ENCODE measurements at places on chromosomes 7 and 10.

- DNase-seq: no peak
These were observed 720.2 kb downstream of the AUTS2 start for GRCh38 chr7:70318511-70318910.

DNA sequence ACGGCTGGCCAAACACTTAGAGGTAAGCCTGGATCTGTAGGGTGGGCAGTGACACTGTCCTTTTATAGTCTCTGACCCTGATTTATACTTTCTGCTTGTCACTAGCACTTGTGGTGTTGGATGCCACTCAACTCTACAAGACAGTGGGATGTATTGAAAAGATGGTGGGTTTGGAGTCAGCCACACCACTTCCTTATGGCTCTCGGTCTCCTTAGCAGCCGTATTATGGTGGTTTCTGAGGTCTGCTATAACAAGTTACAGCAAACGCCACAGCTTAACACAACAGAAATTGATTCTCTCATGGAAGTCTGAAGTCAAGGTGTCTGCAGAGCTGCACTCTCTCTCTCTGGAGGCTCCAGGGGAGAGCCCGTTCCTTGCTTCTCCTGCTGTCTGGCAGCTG is 14.7 kb downstream of the ITIH2 start:
- DNase-seq: no peak

DNA sequence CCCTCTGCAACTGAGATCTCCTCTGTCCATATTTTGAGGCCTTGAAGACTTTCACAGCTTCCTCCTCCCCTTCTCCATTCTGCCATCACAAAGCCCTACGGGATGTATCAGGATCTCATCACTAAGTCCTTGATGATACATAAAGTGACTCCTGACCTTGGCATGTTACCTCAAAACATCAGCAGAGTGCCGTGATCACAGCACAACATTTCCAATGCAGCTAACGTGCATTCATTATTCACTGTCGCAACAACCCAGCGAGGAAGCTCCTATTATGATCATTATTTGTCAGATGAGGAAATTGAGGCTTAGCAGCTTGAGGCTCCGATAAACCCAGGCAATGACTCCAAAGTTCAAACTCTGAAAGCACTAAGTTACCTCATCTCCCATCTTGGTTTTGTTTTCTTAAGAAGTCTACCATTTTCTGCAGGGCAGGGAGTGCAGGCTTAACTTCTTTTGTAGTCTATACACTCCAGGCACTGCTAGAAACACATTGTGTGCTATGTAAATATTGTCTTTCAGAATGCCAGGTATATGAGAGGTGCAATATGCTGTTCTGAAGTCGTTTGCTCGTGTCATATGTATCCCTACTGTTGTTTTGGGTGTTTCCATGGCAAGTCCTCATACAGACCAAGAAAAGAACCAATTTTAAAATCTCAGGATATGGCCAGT is 80.6 kb upstream of the C1QL3 start:
- no peak for DNase-seq

GRCh38 chr10:88205842-88206446 is 342.5 kb downstream of the PTEN start:
- no peak for DNase-seq

DNA sequence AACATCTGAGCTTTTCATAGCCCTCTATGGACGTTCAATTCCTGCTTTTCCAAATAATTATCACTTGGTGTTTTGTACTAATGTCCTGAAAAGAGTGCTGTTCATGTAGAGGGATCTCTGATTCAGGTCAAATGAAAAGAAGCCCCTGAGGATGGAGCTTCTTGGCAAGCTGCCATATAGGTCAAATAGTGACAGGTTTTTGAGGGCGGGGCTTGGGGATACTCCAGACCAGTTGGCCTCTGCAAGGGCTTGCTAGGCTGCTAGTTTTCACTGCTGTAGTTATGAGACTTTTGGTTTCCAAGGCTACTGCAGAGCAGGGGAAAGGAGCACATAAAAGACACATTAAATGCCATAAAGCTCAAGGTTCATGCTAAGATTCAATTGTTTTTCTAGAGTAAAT is 257.2 kb upstream of the CACNA2D1 start:
- no peak for DNase-seq

DNA sequence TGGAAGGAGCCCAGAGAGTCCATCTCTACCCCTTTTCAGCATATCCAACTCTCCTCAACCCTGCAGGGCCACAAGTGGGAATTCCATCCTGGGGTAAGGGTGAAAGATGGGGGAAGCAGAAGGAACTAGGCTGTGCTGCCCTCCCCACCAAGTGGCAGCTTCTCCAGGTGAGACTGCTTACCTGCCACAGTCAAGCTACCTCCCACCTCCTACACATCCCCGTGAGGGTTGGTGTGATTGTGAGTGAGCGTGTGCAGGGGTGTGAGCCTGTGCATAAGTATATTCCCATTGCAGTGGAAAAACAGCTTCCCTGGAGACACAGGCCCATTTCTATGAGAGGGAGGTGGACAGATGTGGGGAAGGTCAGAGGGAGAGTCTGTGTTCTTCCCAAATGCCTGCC is 376.6 kb downstream of the PLXNA4 start:
- DNase-seq: no peak

DNA sequence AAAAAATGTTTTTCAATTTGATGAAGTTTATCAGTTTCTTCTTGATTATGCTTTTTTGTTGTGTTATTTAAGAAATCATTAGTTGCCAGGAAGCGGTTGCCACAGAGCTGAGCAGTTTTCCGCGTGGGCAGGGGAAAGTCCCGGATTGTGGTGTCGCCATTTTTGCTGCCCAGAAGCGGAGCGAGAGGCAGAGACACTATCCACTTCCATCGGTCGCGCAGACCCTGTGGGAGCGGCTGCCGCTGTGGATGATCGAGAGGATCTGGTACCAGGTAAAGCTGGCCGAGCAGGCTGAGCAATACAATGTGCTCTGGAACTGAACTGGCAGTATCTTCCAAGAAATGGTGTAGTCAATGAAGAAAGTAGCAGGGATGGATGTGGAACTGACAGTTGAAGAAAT is 119.8 kb downstream of the ZNF736 start:
- no peak for DNase-seq

DNA sequence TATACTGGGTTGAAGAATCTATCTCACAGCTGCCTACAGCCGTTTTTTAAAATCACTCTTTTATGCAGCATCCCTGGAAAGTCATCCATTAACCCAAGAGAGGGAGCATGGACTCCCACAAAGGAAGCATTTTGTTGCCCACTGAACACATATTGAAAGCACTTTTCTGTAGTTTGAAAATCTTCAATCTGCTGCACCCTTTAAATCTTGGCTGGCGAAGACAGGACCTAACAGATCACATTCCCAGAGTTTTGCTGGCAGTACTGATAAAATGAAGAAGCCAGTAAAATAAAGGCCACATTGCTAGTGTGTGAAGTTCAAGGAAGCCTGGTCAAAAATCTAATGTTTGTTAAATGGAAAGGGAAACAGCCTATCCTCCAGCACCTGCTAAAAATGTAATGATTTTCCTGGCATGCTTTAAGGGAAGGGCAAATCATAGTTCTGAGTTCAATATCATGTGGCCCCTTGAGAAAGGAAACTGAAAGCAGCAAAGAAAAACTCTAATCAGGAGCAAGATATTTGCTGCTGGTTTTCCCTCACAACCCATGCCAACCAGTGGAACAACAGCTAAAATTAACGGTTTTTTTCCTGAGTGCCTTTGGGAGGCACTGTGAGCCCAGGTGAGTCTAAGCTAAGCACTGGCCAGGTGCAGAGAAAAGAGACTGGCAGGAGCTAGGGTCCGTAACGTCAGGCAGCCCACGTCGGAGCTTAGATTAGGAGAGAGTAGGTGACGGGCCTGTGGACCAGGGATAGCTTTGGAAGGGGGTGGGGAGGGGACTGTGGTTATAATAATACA is 97.9 kb upstream of the PALS2 start:
- DNase-seq: no peak

DNA sequence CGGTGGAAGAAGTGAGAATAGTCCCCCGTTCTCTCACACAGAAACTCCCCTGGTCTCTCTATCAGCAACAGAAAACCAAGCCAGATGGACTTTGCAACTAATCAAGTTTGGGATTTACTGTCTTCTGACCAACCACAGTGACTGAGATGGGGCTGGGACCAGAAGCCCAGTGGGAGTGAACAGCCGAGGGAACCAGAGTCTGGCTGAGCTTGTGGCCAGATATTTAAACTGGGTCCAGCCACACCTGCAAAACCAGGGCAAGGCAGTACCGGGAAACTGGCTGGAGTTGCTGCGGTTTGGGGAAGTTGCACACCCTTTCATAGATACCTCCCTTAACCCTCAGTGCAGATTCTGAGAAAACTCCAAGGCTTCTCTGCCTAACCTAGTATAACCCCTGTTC is 6.0 kb downstream of the GSTK1 start:
- no peak for DNase-seq

DNA sequence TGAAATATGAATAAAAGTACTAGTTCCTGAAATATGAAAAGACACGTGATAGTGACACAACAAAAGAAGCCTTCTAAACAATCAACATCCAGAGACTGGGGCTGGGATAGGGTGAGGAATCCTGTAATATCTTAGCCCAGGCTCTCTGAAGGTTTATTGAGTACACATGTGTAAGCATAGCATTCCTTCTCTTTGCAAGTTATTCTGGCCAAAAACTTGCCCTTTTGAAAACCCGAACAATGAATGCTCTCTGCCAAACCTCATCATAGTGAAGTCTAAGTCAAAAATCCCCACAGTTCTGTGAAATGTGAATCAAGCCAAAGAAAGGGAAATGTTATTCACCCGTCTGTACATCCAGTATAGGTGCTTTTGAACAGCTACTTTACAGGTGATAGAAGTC is 11.6 kb downstream of the SEMA3D start:
- DNase-seq: no peak

DNA sequence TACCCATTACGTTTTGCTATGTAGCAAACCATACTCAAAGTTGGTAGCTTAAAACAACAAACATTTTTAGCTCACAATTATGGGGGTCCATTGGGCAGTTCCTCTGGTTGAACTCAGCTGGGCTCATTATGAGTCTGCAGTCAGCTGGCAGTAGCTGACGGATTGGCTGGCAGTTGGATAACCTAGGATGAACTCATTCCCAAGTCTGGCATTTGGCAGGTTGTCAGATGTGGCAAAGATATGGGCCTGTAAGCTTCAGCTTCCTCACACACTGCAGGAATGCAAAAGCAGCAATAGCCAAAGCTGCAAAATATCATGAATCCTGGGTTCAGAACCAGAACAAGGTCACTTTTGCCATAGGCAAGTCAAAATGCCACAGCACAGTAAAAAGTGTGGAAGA is 412.2 kb upstream of the SORCS1 start:
- DNase-seq: no peak

DNA sequence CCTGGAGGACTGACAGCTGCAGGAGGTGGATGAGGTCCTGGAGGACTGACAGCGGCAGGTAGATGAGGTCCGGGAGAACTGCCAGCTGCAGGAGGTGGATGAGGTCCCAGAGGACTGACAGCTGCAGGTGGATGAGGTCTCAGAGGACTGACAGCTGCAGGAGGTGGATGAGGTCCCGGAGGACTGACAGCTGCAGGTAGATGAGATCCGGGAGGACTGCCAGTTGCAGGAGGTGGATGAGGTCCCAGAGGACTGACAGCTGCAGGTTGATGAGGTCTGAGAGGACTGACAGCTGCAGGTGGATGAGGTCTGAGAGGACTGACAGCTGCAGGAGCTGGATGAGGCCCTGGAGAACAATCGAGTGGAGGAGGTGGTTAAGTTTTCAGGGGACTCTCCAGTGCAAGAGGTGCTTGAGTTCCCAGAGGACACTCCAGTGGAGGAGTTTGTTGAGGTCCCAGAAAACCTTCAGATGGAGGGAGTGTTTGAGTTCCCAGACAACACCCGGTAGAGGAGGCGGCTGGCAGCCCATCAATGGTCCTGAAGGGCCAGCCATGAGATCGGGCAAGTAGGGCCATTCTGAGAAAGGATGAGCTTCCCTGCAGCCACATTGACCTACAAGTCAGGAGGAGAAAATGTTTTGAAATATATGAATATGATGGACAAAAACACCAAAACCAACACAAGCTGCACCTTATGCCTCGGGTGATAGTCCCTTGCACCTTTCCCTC is 4.7 kb upstream of the EIF5AL1 start:
- DNase-seq: no peak

DNA sequence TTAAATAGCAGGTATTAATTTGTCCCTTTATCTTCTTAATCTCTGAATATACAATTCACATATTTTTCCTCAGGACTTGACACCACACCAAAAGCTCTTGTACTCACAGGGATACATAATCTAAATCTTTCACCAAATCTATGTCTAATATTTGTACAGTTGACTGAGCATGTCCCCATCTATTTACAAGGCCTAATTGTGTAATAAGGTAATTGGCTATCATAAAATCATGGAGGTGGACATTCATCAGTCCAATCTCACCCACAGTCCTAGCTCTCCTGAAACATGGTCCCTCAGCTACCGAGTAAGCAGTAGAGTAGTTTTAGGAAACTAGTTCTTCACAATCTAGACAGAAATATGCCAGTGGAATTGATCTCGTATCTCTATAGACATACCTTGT is 30.3 kb upstream of the EGFR start:
- no peak for DNase-seq

GRCh38 chr10:31940839-31941653 is 12.4 kb upstream of the ARHGAP12 start:
- no peak for DNase-seq

GRCh38 chr7:24480501-24480900 is 92.8 kb upstream of the PALS2 start:
- DNase-seq: no peak

- no peak for DNase-seq
These were observed 227.0 kb downstream of the INHBA start for GRCh38 chr7:41475801-41476459.

GRCh38 chr7:147071536-147071935 is 954.9 kb downstream of the CNTNAP2 start:
- no peak for DNase-seq

- peak; percentile 11 for DNase-seq
These were observed 1.0 kb downstream of the ACSL5 start for GRCh38 chr10:112374724-112375541.

- no peak for DNase-seq
These were observed 141.3 kb downstream of the SUGCT start for GRCh38 chr7:40276061-40276460.

GRCh38 chr10:132361581-132362101 is 29.6 kb downstream of the LRRC27 start:
- no peak for DNase-seq

GRCh38 chr10:132488231-132488821 is 49.3 kb upstream of the INPP5A start:
- DNase-seq: no peak

DNA sequence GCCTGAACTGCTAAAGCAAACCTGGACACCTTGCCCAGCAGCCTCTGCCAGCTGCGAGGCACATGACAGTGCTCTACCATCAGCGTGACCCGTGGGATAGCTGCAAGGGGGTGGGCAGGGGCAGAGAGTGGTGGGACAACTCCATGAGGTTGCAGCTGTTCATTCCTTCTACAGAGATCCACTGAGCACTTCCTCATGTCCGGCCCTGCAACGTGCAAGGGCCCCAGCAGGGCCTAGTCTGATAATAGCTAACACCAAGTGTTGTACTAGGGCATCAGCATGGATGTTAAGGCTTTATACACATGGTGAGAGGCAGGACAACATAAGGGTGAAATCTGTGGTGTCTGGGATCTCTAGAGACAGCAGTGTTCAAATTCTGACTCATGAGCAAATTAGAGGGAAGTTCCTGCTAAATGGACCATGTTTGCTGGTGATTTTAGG is 14.3 kb downstream of the NOD1 start:
- DNase-seq: no peak
